Fibroblast of skin of right biceps (primary cell): ENCODE measurements at places on chromosomes 4 and X.
A peak's percentile ranks its signal among the peaks of the same experiment; 100 is the strongest.

- no peak for DNase-seq
Observed at GRCh38 chr4:68927165-68927564, 24.4 kb downstream of the UGT2A3 start.

DNA sequence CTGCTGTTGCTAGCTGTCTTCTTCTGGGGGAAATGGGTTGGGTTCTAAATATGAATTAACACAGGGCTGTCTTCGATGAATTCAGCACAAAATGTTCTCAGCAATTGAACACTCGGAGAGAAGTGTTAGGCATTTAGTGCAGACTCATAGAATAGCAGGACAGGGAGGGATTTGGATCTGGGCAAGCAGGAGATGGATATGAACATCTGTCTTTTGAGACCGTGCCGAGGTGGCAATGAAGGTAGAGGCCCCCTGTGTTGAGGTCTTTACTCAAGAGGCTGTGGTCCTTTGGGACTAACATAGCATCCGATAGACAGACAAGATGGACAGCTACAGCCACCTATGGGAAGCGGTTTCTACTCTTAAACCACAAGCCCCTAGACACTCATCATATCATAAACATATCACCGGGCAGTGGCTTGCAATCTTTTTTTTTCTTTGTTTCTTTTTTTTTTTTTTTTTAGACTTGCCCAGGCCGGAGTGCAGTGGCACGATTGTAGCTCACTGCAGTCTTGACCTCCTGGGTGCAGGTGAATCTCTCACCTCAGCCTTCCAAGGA, 6.7 kb downstream of the CD99 start:
- DNase-seq: no peak

DNA sequence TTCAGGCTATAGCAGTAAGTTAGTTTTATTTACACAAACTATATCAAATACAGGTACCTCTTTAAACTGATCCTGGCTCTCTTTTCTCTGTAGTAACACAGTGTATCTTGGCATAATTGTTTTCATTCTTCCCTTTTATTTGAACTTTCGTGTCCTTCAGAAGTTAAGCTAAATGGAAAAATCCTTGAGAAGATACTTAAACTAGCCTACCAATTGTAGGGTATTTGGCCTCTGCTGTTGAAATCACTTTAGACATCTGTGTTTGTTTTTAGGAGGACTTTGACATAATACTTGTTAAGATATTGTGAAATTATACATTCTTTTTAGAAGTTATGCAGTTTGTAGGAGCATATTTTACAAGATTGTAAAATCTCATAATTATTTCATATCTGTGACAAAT, 90.3 kb upstream of the GK2 start:
- DNase-seq: no peak

DNA sequence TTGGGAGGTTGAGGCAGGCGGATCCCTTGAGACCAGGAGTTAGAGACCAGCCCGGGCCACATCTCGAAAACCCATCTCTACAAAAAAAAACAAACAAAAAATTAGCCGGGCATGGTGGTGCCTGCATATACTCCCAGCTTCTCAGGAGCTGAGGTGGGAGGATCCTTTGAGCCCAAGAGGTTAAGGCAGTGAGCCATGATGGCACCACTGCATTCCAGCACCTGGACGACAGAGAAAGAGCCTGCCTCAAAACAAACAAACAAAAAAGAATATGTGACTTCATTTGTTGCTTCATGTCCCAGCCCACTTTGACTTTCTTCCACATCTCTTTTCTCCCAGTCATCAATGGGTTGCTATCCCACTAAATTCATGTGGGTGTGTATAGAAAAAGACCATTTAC, 79.7 kb downstream of the BCOR start:
- no peak for DNase-seq

DNA sequence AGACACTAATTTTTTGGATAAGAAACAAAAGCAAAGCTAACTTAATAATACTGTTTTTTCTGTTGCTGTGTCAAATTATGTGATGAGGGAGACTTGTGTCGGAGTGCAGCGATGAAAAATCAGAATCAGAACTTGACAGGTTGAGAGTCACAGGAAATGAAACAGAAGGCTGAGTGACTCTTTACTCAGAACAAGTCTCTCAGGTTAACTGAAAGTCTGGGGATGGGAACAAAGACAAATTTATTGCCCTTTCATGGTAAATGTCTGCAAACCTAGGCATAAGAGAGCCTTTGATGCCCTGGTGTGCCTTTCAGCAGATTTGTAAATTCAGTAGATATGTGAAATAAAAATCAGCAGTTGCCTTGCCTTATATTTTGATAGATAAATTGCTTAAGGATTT, 96.0 kb downstream of the ADGRL3 start:
- DNase-seq: no peak

DNA sequence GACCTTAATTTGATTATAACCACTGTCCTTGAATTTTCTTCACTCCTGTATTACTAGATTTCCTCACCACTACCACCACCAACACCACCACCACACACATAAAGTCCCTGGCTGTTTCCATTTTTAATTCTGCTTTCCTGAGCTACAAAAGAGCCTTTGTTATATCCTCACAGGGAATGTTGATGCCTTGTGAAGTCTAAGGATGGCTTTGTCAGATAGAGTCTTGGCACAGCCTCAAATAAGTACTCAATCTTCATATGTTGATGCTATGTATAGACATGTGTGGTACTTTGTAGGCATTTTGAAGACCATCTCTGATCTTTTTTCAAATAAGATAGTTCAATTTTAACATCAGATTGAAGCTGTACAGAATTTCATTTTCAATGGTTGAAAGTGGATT, 1016.7 kb upstream of the LCORL start:
- DNase-seq: no peak

DNA sequence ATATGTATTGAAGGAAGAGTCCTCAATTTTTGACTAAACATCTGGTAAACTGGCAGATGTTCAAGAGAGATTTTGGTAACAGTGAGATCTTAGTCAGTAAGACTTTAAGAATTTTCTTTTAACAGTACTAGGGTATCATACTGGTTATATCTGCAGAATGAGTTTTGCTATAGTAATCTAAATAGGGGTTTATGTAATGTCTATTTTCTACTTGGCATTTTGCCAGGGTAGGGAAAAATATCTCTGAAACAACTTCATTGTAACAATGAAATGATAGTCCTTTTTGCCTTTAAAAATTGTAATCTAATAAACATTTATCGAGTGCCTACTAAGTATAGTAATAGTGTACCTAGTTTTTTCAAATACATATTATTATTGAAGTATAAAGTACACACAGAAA, 32.1 kb downstream of the XK start:
- DNase-seq: no peak

DNA sequence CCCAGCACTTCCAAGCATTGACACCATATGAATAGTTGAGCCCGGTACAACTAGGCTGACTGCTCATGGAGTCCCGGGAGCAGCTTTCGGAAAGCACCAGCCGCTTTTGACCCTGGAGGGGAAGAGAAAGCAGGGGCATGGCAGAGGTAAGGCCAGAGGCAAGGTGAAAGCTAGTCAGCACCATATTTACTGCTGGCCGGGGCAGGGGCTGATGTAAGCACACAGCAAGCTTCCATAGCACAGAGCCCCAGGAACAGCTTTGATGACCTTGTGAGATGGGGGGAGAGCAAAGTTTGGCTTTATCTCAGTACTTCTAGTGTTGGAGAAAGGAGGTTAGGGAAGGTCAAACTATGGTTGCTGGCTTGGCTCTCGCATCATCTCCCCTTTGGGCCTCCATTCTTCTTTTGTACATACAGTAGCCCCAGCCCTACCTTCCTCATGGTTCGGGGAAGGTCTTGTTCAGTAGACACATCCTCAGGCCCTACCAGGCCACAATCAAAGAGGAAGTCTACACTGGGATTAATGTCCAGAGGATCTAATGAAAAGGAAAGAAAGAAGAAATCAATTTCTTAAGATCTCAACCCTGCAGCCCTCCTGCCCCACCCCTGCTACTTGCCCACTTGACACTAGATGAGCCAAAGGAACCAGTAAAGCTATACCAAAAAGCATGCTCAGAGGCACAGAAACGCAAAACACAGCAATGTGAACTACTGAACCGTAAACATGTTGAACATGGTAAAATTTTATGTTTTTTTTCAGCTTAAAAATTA, 9.4 kb downstream of the ZMYM3 start:
- no peak for DNase-seq

DNA sequence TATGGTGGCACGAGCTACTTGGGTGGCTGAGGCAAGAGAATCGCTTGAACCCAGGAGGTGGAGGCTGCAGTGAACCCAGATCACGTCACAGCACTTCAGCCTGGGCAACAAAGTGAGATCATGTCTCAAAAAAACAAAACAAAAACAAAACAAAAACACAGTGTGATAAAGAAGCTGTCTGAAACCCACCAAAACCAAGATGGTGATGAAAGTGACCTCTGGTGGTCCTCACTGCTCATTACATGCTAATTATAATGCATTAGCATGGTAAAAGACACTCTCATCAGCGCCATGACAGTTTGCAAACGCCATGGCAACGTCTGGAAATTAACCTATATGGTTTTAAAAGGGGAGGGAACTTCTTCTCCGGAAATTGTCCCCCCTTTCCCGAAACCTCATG, 29.4 kb upstream of the OPHN1 start:
- DNase-seq: peak; percentile 61

GRCh38 chrX:136662104-136662503, 14.1 kb downstream of the CD40LG start:
- DNase-seq: no peak

DNA sequence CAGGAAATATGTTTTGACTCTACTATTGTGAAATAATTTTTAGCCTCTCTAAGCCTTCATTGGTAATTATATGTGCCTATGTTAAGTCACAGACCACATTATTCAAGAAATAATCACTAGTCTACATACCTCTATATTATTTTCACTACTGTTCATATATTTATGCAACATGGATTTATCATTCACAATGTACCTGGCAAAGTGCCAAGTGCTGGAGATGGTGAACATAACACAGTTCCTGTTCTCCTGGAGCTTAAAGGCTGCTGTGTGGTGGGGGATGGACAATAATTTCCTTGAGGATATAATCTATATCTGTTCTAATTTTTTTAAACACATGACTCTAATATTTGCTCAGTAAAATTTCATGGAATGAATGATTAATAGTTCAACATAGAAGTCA, 527.7 kb upstream of the CXorf51A start:
- DNase-seq: no peak

DNA sequence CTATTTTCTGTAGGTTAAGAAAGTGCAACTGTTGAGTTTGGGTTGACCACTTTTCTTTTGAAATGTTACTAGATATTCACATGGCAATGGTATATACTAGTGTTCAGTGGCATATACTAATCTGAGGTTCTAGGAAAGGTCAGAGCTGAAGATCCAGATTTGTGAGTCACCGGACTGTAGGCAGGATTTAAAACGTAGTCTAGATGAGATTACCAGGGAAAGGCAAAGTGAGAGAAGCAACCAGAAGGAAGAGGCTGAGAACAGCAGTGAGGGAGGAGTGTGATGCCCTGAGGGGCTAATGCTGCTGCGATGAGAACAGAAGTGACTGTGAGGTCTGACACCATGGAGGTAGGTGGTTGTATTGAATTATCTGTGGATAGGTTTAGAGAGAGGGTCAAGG, 9.7 kb upstream of the PLA2G12A start:
- DNase-seq: no peak

DNA sequence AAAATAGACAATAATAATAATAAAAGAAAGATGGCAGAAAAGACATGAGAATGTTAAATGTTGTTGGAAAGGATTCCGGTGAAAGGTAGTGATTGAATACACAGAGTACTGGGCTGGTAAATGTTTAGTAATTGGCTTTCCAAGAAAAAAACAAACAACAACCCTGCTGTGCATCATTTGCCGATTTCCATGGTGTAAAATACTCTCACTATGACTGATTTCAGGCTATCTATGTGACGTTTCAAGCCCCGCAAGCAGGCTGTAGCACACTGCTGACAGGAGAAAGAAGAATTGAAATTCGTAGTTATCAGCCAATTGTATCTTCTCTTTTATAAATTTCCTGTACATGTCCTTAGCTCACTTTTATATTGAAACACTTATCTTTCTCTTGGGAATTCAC, 13.6 kb upstream of the SEPTIN6 start:
- DNase-seq: no peak

GRCh38 chr4:103008875-103009729, 10.4 kb downstream of the SLC9B1 start:
- peak; percentile 69 for DNase-seq

DNA sequence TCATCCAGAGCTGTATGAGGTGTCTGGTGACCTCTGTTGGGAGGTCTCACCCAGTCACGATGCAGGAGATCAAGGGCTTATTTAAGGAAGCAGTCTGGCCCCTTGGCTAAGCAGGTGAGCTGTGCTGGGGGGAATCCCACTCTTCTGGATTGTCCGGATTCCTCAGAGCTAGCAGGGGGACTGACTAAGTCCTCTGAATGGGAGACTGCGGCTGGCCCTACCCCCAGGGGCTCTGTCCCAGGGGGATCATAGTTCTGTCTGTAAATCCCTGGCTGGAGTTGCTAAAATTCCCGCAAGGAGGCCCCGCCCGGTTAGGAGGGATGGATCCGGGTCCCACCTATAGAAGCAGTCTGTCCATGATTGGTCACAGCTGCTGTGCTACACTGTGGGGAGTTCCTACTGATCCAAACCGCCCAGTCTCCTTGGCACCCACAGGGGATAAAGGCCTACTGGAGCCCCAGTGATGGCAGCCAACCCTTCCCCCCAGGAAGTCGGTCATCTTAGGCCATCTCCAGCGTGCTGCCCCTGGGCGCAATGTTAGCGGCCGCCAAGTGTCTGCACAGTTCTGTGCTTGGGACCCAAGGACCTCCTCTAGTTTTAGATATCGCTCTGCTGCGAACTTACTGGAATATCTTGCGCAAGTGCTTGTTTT, 118.2 kb upstream of the KLF8 start:
- DNase-seq: no peak

DNA sequence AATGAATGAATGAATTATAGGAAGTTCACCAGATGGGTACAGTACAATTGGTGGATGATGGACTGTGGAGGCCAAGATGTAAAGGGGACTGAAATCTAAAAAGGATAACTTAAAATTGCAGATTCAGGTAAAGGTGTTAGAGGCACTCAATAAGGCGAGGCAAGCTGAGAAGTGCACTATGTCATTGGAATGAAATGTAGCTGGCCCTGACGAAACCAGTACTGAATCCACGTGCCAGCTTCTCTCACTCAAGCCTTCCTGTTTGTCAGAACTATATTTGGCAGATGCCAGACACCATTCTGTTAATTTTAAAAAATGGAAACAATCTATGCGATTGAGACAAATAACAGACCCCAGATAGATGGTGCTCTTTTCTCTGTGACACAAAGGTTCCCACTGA, 1039.1 kb upstream of the TENM3 start:
- DNase-seq: no peak
